ENCODE measurements at places on chromosomes 12 and 14.

DNA sequence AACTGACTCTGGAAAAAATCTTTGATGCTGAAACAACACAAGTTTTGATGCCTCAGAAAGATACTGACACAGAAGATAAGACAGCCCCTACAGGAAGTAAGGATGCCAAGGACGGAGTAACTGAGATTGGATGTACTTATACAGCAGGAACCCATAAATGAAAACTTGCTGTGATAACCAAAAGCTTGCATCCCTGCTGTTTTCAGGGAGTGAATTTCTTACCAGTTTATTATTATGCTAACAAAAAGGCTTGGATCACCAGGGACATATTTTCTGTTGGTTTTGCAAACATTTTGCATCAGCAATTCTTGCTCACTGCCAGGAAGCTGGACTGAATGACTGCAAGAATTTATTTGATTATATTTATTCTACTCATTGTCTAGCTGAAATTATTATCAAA is 197.7 kb downstream of the NAV3 start:
- no peak for DNase-seq

- DNase-seq = no peak
Measured at GRCh38 chr14:61472801-61473376, 151.5 kb downstream of the PRKCH start.

DNA sequence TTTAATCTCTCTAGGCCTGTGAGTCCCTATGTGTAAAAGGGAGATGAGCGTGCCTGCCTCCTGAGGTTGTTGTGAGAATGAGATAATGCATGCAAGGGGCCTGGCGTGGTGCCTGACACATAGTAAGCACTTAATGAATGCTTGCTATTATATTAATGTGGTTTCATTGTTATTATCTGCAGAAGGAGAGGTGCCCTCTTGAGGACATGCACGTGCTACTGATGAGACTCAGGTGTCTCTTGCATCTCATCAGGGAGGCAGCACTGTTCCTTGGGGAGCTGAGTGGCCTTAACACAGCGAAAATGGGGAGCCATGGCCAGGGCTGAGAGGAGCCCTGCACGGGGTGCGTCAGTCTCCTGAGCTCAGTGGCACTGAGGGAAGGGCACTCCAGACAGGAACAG is 29.9 kb upstream of the BCDIN3D start:
- peak; percentile 51 for DNase-seq

- no peak for DNase-seq
Measured at GRCh38 chr14:63671987-63672386, 30.3 kb upstream of the WDR89 start.

DNA sequence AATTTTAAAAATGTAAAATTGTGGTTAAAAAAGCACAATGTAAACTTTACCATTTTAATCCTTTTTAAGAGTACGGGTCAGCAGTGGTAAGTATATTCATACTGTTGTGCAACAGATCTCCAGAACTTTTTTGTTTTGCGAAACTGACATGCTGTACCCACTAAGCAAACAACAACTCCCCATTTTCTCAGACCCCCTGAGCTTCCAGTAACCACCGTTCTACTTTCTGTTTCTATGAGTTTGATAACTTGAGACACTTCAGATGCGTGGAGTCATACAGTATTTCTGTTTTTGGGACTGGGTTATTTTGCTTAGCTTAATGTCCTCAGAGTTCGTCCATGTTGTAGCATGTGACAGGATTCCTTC is 38.0 kb downstream of the CHST11 start:
- no peak for DNase-seq

DNA sequence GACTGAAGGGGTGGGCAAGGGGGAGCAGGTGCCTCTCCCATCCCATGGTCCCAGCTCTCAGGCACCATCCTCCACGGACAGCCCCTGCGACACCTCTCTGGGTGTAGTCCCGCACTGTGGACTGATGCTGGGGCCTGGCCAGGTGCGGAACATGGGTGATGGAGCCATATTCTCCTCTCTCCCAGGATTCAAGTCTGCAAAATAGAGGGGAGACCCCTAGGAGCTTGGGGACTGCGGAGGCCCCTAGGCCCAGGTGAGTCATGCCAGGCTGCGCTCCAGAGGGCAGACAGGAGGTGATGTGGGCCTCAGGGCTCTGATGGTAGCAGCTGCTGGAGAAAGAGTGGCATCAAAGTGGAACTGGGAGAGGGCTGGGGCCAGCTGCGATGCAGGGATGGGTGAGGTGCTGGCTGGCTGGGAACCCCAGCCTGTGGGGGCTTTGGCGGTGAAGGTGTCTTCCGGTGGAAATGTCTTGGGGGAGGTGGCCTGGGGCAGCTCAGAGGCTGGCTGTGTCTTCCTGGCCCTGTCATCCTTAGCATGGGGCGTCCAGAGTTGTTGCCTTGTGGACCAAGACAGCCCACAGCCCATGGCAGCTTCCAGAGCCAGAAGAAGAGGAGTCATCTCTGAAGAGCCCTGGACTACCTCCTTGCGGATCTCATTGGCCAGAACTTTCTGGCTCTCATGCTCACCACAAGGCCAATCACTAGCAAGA is 149.1 kb downstream of the KIF26A start:
- no peak for DNase-seq

DNA sequence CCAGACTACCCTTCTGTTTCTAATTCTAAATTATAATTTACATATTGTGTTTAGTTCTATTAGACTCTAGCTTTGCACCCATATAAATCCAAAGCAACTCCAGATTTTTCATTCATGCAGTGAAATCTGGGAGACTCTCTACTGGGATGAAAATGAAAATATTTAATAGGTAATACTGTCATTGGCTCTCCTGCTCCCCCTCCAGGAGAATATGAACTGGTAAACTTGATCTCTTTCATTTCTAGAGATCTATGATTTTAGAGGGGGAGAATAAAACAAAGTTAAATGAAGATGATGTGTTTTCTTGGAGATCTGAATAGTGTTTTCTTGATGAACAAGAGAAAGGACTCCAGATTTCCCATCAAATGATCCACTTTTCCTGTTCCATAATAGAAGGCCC is 104.3 kb upstream of the TMCC3 start:
- DNase-seq = no peak

DNA sequence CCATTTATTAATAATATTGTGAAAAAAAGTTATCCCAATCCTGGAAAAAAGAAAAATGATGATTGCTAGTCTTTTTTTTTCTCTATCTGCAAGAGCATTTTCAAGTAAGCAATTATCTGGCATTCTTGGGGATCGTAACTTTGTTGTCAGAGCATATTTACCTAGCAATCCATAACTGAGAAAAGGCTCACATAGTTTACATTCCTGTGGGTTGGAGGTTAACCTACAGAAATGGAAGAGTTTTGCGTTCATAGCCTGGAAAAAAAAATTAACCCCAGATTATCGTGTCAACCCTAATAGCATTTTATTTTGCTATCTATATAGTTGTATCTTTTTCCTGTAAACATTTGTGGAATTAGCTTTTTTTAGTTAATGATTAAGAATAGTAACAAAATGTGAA is 292.3 kb downstream of the DAD1 start:
- DNase-seq = peak; percentile 58

DNA sequence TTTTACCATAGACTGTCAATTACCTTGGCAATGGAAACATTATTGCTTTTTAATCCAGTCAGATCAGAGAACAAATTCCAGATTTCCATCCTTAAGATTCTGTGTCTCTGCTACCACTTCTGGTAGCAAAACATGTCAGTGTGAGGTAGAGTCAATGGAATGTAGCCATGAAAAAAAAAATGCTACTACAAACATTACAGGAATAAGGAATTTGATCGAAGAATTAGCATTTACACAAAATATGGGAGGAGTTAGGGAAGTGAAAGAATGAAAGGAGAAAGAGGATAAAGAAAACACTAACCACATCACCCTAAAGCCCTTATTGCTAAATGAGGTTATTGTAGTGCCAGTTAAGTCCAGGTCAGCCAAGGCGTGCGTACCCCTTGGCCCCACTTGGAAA is 9.2 kb downstream of the MED21 start:
- DNase-seq = peak; percentile 57
